ENCODE measurements at places on chromosomes 7 and 10. TPM values are rescaled to one million over a fixed set of nuclear protein-coding genes. Genes with fewer than 3 reads are reported as not detected.

Gene TUBB8
- 0.69 TPM for total RNA-seq

DNA sequence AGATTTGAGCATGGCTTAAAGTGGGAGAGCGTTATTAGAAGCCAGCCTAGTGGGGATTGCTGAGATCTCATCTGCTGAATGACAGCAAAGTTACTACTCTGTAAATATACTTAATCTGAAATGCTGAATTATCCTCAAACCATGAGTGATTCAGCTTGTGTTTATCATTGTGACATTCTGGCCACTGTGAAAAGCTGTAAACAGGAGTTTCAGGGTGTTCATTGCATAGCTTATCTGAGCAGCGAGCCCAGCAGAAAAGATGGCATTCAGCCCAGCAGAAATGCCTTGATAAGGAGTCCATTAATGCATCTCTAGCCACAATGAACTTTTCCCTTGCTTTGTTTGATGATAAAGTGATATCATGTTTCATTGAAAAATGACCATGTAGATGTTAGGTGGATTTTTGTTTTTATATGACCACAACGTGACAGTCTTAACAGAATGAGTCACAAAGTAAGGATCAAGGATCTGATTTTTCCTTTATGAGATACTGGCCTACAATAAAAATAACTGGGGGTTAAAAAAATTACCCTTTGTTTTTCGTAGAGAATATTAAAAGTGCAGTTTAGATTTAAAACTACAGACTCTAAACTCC lies 7.8 kb downstream of the TES start:
- peaks cover 3% of the 10 kb centered on the region for H3K36me3 ChIP-seq
- no peak overlapping the region for H3K27ac ChIP-seq
- DNase-seq: no peak
- H3K27me3 ChIP-seq: no peaks in the 10 kb centered on the region

- no peak overlapping the region for H3K4me3 ChIP-seq
- peak; percentile 9 for DNase-seq
- H3K4me1 ChIP-seq: no peaks in the 10 kb centered on the region
- peaks cover 1% of the 10 kb centered on the region for H3K27me3 ChIP-seq
These were observed 234.6 kb upstream of the CCDC6 start for GRCh38 chr10:60140651-60141632.

GRCh38 chr7:125516194-125516593 lies 586.6 kb upstream of the POT1 start:
- no peak for DNase-seq
- no peak overlapping the region for H3K4me3 ChIP-seq
- no peak overlapping the region for H3K27ac ChIP-seq
- no peaks in the 10 kb centered on the region for H3K36me3 ChIP-seq
- H3K27me3 ChIP-seq: no peaks in the 10 kb centered on the region
- no peaks in the 10 kb centered on the region for H3K4me1 ChIP-seq

Gene VAX1
- total RNA-seq: 26.3 TPM

DNA sequence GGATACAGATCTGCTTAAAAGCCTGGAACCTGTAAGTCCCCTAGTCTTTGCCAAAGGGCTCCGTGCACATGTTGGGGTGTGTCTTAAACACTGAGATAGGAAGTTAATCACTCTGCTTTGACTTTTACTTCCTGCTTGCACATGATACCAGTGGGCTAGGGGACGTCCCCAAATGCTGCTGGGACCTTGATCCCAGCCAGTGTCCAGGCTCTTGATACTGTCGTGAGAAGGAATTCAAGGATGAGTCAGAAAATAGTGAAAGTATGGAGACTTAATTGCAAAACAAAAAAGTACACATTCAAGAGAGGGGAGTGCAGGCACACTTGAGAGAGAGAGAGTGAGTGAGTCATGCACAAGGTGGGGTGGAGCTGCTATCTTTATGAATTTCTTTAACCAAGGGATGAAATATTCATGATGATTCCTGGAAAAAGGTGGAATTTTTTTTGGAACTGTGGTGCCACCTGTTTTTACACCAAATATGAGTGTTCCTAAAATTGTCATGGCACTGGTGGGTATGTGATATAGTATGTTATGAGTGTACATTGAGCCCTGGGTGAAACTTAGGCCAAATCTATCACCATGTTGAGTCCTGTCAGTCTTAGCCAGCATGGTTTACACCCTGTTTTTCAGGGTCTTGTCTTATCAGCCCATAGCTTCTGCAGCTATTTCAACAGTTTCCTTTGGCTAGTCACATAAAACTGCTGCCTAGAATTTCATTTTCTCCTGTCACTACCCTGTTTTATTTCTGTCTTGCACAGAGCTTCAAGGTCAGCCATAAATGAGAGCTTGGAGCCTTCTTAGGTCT lies 88.3 kb upstream of the CYP26C1 start:
- no peaks in the 10 kb centered on the region for H3K27me3 ChIP-seq
- no peaks in the 10 kb centered on the region for H3K4me1 ChIP-seq
- no peak for DNase-seq

Gene GRID1
- total RNA-seq: 0.26 TPM

Gene EMX2
- not detected for total RNA-seq

Gene MKX
- 0.80 TPM for total RNA-seq

GRCh38 chr10:7953447-7953846 lies 101.0 kb upstream of the GATA3 start:
- H3K27ac ChIP-seq: no peak overlapping the region
- DNase-seq: no peak
- no peak overlapping the region for H3K4me3 ChIP-seq

DNA sequence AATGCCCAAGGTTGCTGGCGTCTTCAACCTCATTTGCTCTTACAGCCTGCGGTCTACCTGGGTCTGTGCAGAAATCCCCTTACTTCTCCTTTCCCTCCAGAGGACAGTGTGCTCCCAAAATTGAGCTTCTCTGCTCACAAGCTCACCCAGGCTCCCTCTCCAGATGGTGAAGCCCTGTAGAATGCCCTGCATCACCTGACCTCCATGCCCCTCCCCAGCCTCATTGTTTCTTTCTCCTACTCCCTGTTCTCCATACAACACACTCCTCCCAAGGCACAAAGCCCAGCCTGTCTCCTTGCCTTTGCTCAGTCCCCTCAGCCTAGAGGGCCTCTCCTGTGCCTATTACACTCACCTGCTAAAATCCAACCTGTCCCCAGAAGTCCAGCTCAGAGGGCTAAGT lies 3.5 kb downstream of the CRHR2 start:
- no peaks in the 10 kb centered on the region for H3K36me3 ChIP-seq
- DNase-seq: no peak
- H3K4me3 ChIP-seq: no peak overlapping the region
- peaks cover 50% of the 10 kb centered on the region for H3K4me1 ChIP-seq
- peaks cover 26% of the 10 kb centered on the region for H3K27me3 ChIP-seq

DNA sequence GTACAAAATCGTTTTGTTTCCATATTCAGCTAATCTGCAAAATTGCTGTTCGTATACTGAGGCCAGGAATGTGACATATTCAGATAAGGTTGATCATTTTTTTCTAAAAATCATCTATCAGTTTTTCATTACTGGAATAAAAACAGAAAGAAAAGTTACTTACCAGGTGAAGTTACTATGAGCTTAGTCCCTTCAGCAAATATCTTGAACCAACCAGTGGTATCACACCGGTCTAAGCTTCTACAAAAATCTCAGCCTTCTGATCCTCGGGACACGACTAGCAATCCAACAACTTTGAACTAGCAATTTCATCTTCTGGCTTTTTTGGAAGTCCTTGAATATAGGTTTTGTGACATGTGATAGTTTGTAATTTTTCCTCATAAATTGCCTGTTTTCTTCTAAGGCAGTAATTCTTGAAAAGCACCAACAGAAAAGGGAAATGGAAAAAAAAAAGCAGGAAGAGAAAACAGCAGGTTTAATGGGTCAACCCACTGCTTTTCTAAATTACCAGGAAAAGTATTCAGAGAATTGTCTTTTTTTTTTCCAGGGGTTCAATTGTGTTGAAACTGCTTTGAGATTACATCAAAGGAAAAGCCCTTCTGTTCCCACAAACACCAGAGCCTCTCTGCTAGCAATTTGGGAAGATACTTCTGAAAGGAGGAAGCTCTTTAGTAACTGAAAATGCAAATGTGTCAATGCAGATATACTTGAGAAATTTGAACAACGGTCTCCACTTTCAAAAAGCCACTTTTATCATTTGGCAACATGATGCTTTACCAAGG lies 2.9 kb upstream of the TARP start:
- peak overlapping the region; percentile 89 for H3K27ac ChIP-seq
- no peak for DNase-seq
- H3K4me3 ChIP-seq: peak overlapping the region; percentile 93
- peaks cover 27% of the 10 kb centered on the region for H3K4me1 ChIP-seq
- H3K36me3 ChIP-seq: no peaks in the 10 kb centered on the region

Gene FGFBP3
- total RNA-seq: 3.1 TPM

Gene LRWD1
- 30.3 TPM for total RNA-seq

- peaks cover 30% of the 10 kb centered on the region for H3K4me1 ChIP-seq
- H3K4me3 ChIP-seq: no peak overlapping the region
- peaks cover 4% of the 10 kb centered on the region for H3K36me3 ChIP-seq
- H3K27me3 ChIP-seq: no peaks in the 10 kb centered on the region
- no peak overlapping the region for H3K27ac ChIP-seq
These were observed 70.1 kb downstream of the UBE3C start for GRCh38 chr7:157208571-157209413.

GRCh38 chr7:143355450-143356385 lies 6.8 kb downstream of the FAM131B start:
- H3K4me1 ChIP-seq: peaks cover 3% of the 10 kb centered on the region
- peaks cover 5% of the 10 kb centered on the region for H3K36me3 ChIP-seq
- H3K4me3 ChIP-seq: no peak overlapping the region
- peaks cover 22% of the 10 kb centered on the region for H3K27me3 ChIP-seq
- no peak overlapping the region for H3K27ac ChIP-seq

- no peaks in the 10 kb centered on the region for H3K4me1 ChIP-seq
- no peak overlapping the region for H3K4me3 ChIP-seq
- H3K36me3 ChIP-seq: no peaks in the 10 kb centered on the region
- H3K27me3 ChIP-seq: peaks cover 3% of the 10 kb centered on the region
- no peak overlapping the region for H3K27ac ChIP-seq
These were observed 54.1 kb downstream of the JAZF1 start for GRCh38 chr7:28126410-28127041.

DNA sequence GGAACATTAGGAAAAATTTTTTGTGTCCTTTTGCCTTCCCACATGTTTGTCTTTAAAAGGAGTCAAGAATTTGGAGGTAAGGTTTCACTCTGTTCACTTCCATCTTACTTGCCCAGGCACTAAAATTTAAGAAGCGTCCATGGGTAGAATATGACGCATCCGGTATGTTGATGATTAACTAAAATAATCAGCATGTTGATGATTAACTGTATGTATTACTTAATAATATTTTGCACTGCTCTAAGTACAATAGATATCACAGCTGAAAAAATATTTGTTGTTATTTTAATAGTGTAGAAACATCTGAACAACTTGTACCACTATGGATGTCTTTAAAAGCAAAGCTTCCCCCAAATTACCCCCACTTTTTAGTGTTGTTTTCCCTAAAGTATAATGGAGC lies 11.5 kb downstream of the ANKRD22 start:
- no peaks in the 10 kb centered on the region for H3K36me3 ChIP-seq
- H3K4me3 ChIP-seq: no peak overlapping the region
- H3K4me1 ChIP-seq: no peaks in the 10 kb centered on the region
- H3K27me3 ChIP-seq: no peaks in the 10 kb centered on the region
- no peak overlapping the region for H3K27ac ChIP-seq
- DNase-seq: no peak

Gene ST7
- total RNA-seq: 44.1 TPM

GRCh38 chr10:96651998-96652431 lies 65.2 kb upstream of the TM9SF3 start:
- peaks cover 3% of the 10 kb centered on the region for H3K4me1 ChIP-seq
- peaks cover 23% of the 10 kb centered on the region for H3K36me3 ChIP-seq
- peaks cover 7% of the 10 kb centered on the region for H3K27me3 ChIP-seq
- DNase-seq: no peak
- no peak overlapping the region for H3K27ac ChIP-seq

DNA sequence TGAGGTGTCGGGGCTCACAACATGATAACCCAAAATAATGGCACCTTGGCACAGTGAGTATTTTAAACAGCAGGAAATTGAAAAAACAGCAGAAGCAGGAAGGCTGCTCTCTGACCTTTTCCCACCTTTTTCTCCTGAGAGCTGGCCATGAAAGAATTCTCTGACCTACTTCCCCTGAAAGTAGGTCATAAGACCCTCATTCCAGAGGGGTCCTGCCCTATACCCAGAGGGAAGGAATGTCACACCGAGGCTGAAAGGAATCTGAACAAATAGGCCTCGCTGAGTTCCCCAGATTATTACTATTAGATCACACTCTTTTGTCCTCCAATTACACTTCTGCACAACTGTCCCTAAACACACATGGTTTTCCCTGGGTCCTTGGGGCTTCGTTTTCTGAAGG lies 18.8 kb downstream of the CPVL start:
- peak overlapping the region; percentile 56 for H3K4me3 ChIP-seq
- no peaks in the 10 kb centered on the region for H3K36me3 ChIP-seq
- H3K4me1 ChIP-seq: peaks cover 23% of the 10 kb centered on the region
- no peaks in the 10 kb centered on the region for H3K27me3 ChIP-seq

GRCh38 chr10:6542999-6543430 lies 37.1 kb downstream of the PRKCQ start:
- peaks cover 38% of the 10 kb centered on the region for H3K4me1 ChIP-seq
- peak overlapping the region; percentile 77 for H3K27ac ChIP-seq
- DNase-seq: no peak
- H3K36me3 ChIP-seq: no peaks in the 10 kb centered on the region

Gene PPP1R17
- total RNA-seq: 0.36 TPM

DNA sequence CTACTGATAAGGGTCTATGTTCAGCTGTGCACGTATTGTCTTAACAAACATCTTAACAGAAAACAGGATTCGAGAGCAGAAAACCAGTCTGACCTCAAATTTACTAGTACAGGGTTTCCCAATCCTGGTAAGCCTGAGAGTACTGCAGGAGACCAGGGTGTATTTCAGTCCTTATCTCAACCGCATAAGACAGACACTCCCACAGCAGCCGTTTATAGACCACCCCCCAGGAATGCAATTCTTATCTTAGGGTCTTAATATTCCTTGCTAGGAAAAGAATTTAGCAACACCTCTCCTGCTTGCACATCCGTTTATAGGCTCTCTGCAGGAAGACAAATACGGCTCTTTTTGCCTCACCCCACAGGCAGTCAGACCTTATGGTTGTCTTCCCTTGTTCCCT lies 277.3 kb downstream of the SDK1 start:
- no peak overlapping the region for H3K27ac ChIP-seq
- no peaks in the 10 kb centered on the region for H3K27me3 ChIP-seq
- no peak overlapping the region for H3K4me3 ChIP-seq
- DNase-seq: no peak
- H3K36me3 ChIP-seq: no peaks in the 10 kb centered on the region

Gene ZNF365
- total RNA-seq: not detected

DNA sequence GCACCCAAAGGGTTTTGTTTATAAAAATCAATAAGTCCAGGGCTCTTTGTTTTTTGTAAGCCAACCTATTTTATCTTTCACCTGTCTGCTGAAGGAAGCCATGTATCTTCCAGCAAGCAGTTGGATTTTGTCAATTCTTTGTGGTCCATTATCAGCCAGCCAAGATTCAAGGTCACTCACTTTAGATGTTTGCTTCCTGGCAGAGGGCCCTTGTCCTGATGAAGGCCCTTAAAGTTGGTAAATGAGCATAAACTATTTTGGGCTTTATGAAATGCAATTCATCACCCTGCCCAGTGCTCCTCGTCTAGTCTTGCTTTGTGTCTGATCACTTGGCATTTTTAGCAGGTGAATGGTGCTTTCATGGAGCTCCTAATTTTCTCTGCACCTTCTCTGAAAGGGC lies 1004.2 kb downstream of the GRID1 start:
- no peak for DNase-seq
- H3K4me3 ChIP-seq: no peak overlapping the region
- H3K27me3 ChIP-seq: no peaks in the 10 kb centered on the region
- H3K36me3 ChIP-seq: no peaks in the 10 kb centered on the region
- no peaks in the 10 kb centered on the region for H3K4me1 ChIP-seq

Gene PLAC9
- not detected for total RNA-seq

Data from endothelial cell (in vitro differentiated cells).